ENCODE measurements at places on chromosomes 2 and 18.

- no peak for DNase-seq
Observed at GRCh38 chr2:121237980-121238665, 46.9 kb downstream of the TFCP2L1 start.

DNA sequence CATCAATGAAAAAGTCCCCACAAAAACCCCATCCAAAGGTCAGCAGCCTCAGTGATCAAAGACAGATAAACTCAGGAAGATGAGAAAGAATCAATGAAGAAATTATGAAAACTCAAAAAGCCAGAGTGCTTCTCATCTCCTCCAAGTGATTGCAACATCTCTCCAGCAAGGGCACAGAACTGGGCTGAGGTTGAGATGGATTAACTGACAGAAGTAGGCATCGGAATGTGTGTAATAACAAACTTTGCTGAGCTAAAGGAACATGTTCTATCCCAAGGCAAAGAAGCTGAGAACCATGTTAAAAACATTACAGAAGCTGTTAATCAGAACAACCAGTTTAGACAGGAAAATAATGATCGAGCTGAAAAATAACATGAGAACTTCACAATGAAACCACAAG is 442.8 kb upstream of the SYT4 start:
- DNase-seq = no peak

GRCh38 chr2:145332210-145332898 is 812.4 kb upstream of the ZEB2 start:
- DNase-seq = no peak

DNA sequence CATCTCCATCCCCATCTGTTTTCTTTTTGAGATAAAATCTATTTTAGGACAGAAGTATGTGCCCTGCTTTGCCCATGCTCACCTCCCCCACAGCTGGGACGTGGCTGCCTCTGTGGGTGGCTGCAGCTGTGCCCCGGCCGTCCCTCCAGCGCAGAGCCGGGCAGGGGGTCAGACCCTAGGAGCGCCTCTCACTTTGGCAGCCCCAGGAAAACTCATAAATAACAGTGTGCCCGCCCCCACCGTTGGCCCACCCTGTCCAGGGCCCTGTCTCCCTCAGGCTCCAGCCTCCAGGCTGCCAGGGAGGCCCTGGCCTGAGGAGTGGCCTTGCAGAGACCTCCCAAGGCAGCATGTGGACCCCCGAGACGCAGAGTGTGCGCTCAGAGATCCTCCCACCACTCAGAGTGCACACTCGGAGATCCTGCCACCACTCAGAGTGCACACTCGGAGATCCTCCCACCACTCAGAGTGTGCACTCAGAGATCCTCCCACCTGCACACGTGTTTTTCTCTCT is 178.1 kb downstream of the TWIST2 start:
- DNase-seq = no peak

DNA sequence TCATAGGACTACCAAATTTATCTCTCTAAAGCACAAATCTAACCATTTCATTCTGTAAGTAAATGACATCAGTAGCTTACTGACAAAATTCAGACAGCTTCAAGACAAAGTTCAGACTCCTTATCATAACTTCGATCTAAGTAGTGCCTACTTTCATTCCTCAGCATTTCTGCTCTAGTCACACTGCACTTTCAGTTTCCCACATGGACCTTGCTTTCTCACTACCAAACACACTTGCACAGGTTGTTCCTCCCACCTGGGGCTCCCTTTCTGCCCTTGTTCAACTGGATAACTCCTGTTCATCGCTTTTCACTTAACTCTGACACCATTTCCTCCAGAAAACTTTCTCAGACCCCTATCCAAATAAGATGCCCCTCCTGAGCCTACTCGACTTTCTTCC is 22.1 kb upstream of the CCDC150 start:
- DNase-seq = no peak

DNA sequence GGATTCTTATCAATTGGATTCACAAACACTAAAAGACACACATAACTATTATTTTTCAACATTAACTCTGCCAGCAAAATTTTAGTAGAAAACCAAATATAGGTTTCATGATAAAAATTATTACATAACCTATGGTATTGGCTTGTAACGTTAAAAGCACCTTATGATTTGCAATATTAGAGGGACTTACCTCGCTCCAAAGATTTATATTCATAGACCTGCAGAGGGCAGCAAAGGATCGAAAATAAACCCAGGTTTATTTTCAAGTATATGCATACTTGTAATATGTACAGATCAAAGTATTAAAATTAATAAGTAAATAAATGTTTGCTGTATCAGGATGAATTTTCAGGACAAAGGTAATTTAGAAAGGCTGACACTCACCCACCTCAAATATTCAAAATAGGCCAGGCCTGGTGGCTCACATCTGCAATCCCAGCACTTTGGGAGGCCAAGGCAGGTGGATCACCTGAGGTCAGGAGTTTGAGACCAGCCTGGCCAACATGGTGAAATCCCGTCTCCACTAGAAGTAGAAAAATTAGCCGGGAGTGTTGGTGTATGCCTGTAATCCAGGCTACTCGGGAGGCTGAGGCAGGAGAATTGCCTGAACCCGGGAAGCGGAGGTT is 45.3 kb downstream of the LRPPRC start:
- DNase-seq = no peak

GRCh38 chr2:176466918-176467452 is 197.7 kb downstream of the MTX2 start:
- DNase-seq = no peak

- DNase-seq = no peak
Observed at GRCh38 chr2:134206031-134206430, 47.8 kb upstream of the MGAT5 start.

GRCh38 chr2:20071397-20072383 is 20.3 kb upstream of the LAPTM4A start:
- DNase-seq = no peak

- DNase-seq = no peak
Observed at GRCh38 chr2:46309052-46309953, 12.1 kb downstream of the EPAS1 start.

DNA sequence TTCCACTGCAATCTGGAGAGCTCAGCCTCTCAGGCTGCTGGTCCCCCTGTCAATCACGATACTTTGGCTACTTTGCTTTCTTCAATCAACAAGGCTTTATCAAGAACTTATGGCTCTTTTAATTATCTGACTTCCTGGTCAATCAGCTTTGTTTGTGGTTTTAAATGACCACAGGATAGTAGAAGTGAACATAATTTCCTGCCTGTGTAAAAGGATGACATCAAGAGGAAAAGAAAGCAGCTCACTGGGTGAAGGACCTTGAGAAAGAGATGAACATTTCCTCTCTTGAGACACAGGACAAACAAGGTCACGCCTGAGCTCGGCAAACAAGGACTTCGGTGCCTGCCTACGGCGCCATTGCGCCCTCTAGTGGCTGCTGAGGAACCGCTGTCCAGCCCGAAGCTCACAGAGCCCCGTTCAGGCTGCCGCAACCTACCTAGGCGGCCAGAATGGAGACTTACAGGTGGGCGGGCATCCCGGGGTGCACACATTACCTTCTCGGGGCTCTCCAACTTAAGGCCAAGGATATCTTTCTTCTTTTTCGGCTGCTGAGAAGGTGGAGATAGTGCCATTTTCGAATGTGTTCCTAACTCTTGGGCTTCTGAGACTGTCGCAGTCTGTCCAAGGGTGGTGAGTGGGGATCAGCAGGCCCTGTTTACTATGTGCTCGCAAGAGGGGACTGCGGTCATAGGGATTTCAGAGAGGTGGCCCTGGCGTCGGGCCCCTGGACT is 54.0 kb downstream of the IL1RL2 start:
- DNase-seq = peak; percentile 73

All from T follicular helper cell (primary cell).